ENCODE measurements at places on chromosomes 5 and 9.

GRCh38 chr5:174378121-174378874 lies 332.8 kb downstream of the NSG2 start:
- no peak for DNase-seq

- DNase-seq = no peak
Observed at GRCh38 chr5:116573702-116574366, 789 bp downstream of the SEMA6A start.

GRCh38 chr9:37732086-37732741 lies 21.4 kb upstream of the TRMT10B start:
- DNase-seq = no peak

- DNase-seq = no peak
Observed at GRCh38 chr5:32654427-32654826, 56.7 kb upstream of the NPR3 start.

All from NCI-H526 (cell line).